A549 treated with CORT108297 at 1 μM for 4 hours (cell line): ENCODE measurements at places on chromosomes 5 and 9. TPM values are rescaled to one million over a fixed set of nuclear protein-coding genes. Genes with fewer than 3 reads are reported as not detected.

The ACOT12 gene
- total RNA-seq = 0.16 to 0.35 TPM in 2 of 5 replicates, not detected in the others

The FUBP3 gene
- 44.8 to 54.8 TPM (median 49.9 TPM) in 5 replicates for total RNA-seq

The NSUN2 gene
- 91.1 to 100 TPM (median 93.1 TPM) in 5 replicates for total RNA-seq

The FOXD4L4 gene
- 0.04 to 0.14 TPM (median 0.08 TPM) in 4 of 5 replicates, not detected in the other for total RNA-seq

The SPAG8 gene
- total RNA-seq = 0.44 to 0.64 TPM (median 0.58 TPM) in 5 replicates
